Aortic smooth muscle cell (primary cell): ENCODE measurements at places on chromosomes 2 and 18. TPM values are rescaled to one million over a fixed set of nuclear protein-coding genes. Genes with fewer than 3 reads are reported as not detected.

The RAD51AP2 gene
- total RNA-seq: not detected in 2 replicates

The CHRNA1 gene
- total RNA-seq: 0.06 and 0.13 TPM in 2 replicates

The TAF1B gene
- total RNA-seq: 23.5 and 24.7 TPM in 2 replicates

The CD8B2 gene
- not detected in 2 replicates for total RNA-seq

The BOK gene
- 4.0 and 4.9 TPM in 2 replicates for total RNA-seq

The SERPINE2 gene
- 501 and 1,107 TPM in 2 replicates for total RNA-seq

The KCNIP3 gene
- 0.13 and 0.31 TPM in 2 replicates for total RNA-seq

The GPR155 gene
- total RNA-seq: 2.0 and 2.1 TPM in 2 replicates

The CPLX4 gene
- total RNA-seq: not detected in 2 replicates

The CCDC178 gene
- 0.06 and 0.26 TPM in 2 replicates for total RNA-seq

The GKN1 gene
- not detected in 2 replicates for total RNA-seq

The CACNB4 gene
- 0.79 and 1.3 TPM in 2 replicates for total RNA-seq

The MAL gene
- total RNA-seq: not detected in 2 replicates

The FMNL2 gene
- 8.7 and 11.7 TPM in 2 replicates for total RNA-seq

The DSC1 gene
- total RNA-seq: not detected in 2 replicates

The CRYGC gene
- total RNA-seq: not detected in 2 replicates

The ICOS gene
- total RNA-seq: not detected in 2 replicates

The SERPINB3 gene
- not detected in 2 replicates for total RNA-seq

The CFAP221 gene
- 0.26 and 0.37 TPM in 2 replicates for total RNA-seq

The RGPD3 gene
- total RNA-seq: 0.12 and 0.13 TPM in 2 replicates

The ADGRF3 gene
- 0.12 and 0.26 TPM in 2 replicates for total RNA-seq
